ENCODE measurements at places on chromosomes 1 and 21.

GRCh38 chr1:232568906-232569553, 60.9 kb downstream of the SIPA1L2 start:
- DNase-seq, result no peak

DNA sequence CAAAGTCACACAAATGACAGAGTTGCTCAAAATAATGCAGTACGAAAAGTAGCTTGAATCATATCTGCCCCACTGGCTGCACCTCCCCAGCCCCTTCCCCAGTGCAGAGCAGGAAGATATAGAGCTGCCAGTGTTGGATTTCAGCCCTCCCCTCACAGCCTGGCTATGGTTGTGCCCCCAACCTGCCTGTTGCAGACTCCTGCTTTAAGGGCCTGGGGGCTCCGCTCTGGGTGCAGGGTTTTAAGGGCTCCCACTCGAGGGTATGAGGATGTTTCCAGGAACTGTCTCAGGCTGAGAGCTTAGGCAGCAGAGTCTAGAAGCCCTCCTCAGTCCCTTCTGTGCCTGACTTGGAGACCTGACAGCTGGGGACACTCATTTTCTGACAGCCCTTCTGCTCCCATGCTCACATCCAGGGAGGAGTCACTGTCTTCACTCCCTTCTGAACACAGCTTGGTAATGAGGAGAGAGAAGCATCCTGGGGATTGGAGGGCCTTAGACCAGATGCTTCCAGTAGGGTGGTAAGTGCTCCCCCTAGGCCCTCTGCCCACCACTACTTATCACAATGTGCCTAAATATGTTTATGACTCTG, 4.6 kb downstream of the S100A9 start:
- no peak for DNase-seq

DNA sequence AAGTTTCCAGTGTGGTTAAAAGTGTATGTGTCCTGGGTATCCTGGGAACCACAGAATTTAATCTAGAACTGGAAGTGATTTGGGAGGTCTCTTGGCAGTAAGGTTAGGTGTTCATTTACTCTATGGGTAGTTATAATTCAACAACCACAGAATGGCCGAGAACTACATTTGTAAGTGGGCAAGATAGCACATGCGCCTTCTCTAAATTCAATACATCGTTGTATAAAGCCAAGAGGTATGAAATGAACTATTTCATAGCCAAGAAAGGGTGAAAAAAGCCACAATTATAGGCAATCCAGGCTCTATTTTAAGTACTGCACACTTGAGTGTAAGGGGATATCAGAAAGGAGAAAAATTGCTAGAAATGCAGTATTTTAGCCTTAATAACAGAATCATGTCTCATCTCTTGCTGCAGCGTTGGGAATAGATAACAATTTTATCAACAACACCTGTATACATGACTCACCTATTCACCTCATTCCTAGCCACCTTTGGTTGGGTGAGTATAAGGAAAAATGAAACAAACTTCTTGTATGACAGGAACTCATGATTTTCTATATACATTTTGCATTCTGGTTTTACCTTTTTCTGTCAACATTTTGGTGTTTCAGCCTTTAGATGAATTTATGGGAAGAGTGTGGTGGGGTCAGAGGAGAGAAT, 4.5 kb downstream of the SDCCAG8 start:
- no peak for DNase-seq

GRCh38 chr1:213385806-213386324, 334.8 kb downstream of the RPS6KC1 start:
- no peak for DNase-seq

GRCh38 chr1:21763694-21764419, 19.1 kb downstream of the USP48 start:
- no peak for DNase-seq

DNA sequence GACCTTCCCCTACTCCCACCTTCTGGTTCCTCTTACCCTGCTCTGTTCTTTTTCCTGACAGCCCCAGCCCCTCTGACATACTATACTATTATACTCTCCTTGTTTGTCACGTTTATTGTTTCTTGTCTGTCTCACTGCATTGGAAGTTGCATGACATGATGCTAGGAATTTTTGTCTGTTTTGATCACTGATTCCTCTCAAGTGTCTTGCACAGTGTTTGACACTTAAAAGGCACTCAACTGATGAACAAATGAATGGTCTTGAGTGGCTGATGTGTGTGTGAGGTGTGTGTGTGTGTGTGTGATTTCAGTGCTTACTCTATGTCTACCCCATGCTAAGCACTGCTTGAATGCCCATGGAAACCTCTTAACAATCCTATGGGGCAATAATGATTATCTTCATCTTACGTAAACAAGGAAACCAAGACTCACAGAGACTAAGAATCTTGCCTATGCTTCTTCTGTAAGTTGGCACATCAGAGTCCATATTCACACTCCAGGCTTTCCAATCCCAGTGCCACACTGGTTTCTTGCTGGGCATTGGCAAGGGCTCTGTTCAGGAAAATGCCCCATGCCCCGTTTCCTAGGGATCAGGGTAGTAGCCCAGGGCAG, 59.7 kb downstream of the ATP1A1 start:
- no peak for DNase-seq

- no peak for DNase-seq
Observed at GRCh38 chr1:206066479-206067171, 13.7 kb downstream of the RHEX start.

DNA sequence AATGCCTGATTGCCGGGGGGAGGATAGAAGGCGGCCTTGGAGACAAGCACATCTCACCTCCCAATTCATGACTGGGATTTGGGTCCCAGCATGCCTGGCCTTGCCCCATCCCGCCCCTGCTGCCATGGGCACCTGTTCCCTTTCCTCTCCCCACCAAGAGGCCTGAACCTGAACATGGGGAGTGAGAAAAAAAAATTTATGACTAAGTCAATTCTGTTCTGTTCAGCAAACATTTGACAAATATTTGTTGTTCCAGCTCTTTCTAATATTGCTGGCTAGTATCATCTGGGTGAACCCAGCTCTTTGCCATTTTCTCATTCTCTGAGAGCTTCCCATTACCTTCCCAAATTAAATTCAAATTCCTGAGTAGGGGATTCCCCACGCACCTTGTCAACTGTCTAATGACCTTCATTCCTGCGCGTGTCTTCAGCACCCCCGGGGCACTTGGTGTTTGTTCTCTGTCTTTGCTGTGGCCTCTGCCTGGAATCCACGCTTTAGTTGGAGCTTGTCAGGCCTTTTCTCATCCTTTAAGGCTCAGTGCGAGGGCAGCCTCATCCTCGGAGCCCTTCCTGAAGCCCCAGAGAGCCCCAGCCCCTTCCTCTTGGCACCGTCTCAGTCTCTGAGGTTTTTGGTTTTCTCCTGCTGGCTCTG, 42.8 kb downstream of the ARHGEF10L start:
- DNase-seq, result no peak

DNA sequence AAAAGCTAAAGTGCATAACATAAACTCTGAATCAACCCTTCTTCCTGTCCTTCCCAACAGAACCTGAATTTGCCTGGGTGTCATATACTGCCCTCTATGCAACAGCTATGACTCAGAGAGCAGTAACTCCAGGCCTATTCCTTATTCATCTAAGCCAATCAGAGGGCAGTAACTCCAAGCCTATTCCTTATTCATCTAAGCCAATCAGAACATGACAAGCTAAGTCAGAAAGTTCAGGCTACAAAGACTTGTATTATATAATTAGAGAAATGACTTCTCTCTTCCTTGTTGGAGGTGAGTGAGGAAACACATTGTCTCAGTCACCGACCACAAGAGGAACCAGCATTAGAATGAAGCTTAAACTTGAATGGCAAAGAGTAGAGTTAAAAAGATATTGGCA, 26.2 kb upstream of the TADA1 start:
- DNase-seq, result peak; percentile 71

- DNase-seq, result no peak
Observed at GRCh38 chr21:42830456-42831455, 48.6 kb downstream of the WDR4 start.

DNA sequence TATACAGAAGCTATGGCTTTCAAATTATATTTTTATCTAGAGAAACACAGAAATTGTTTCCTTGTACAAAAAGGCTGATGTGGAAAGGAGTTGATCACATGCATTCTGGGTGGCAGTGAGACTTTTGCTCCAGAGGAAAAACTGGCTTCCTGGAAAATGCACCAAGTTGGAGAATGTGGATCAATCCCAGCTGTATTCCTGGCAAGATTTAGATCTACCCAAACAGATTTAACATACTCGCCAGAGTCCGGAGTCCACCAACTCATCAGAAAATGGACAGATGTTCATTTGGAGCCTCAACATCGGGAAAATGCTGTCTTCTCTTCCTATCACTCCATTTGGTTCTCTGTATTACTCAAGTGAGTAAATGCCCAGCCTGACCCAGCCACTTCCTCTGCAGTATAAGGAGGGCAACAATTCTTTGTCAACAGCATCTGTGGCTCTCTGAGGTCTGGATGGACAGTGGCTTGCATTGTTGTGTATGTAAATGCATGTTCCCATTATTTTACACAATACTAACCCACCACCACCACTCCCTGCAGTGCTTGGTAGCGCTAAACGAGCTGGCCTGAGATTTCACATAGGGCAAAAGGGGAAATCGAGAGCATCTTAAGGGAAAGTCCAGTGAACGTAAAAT, 226.2 kb upstream of the IRF2BP2 start:
- DNase-seq, result no peak

DNA sequence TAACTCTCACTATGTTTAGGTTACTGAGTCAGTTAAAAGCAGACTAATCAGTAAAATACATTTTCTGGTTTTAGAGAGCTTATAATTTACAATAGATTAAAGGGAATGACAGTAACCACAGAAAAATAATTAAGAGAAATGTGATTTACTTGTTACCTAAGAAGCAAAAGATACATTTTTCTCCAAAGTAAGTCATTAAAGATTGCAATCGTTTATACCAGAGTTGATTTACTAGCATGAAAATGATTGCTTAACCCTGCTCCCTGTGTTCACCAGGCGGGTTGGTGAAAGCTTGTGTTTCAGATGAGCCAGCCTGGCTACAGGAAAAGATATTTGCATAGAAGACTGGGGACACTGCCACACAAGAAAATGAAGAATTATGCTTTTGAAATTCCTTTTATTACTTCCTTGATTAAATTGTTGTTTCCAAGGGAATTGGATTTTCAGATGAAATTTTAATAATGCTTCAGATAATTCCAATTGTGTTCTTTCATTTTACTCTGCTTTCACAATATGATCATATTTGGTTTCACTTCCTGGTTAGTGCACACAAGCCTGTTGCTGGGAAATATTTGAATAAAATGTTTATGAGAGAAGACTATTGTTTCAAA, 27.9 kb downstream of the LRRC8B start:
- DNase-seq, result no peak

- no peak for DNase-seq
Observed at GRCh38 chr1:201670517-201670916, 131.6 kb downstream of the NAV1 start.

DNA sequence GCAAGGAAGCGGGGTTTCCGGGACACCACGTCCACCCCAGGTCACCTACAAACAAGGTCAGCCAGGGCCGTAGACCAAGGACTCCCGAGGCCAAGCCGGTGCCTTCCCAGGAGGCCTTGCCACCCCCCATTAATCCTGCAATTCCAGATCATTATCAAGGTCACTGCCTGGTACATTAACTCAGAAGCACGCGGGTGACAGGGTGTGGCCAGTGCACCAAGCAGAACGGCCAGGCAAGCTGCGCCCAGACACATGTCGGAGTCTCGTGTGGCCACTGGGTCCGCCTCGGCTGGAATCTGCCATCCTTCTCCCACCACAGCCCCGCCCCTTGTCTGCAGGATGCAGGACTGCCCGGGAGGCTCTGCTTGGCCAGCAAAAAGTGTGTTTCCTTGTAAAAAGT, 144.7 kb downstream of the PRDM16 start:
- DNase-seq, result no peak

DNA sequence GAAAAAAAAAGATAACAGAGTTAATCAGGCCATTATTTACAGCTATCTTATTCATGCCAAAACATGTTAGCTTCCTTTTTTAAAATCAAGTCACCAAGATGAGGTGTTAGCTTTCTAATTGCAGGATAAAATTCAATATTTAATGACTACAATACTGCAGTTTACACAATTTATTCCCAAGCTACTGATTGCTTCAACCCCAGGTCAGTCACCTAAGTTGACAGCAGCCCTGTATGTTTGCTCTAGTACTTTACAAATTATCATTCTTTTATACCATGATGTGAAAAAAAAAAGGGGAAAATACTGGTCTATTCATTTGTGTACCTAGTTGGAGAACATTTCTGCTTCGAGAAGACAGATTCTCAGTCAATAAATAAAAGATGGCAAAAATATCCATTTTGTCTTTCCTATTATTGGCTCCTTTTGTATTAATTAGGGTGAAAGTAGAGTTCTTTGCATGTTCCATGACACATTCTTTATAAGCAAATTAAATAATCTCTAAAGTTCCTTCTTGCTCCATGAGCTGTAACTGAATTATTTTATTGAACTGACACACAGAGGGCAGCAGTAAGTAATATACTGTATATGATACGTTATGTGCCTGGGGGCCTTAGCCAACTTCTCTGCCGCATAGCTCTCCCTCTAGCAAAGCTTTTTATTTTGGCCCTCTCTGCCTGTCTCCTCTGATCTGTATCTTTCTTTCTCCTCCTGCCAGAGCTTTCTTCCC, 48.0 kb downstream of the DIPK1A start:
- no peak for DNase-seq

GRCh38 chr1:38068980-38069340, 22.4 kb upstream of the POU3F1 start:
- DNase-seq, result no peak

GRCh38 chr1:155967341-155968050, 10.9 kb downstream of the ARHGEF2 start:
- DNase-seq, result no peak

DNA sequence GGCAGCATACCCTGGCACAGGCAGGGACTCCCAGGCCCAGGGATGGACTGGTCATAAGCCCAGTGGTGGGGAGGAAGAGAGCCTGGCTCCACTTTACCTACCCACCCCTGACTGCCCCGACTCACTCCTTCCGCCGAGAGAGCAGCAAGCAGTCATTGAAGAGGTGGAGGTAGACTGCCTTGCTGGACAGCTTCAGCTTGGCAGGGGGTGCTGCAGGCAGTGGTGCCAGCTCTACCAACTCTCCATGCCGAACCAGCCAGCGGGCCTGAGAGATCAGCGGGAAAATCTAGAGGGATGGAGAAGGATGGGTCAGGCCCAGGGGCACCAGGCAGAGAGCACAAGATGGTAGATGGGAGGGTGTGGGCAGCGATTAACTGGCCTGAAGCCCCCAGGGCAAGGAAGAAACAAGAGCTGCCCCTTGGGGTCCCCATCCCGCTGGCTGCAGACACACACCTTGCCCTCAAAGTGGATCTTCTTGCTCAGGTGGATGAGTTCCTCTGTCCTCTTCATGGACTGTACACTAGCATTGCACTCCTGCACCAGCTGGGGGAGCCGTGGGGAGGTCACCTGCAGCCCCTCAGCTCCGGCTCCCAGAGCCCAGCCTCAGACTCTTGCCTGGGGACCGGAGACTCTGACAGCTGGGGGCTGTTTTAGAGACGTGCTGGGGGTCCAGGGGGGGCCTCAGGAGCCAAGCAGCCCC, 7.7 kb downstream of the ARHGEF19 start:
- DNase-seq, result no peak

- DNase-seq, result no peak
Observed at GRCh38 chr1:47460456-47460855, 22.6 kb downstream of the FOXD2 start.

Measured in H4 (cell line).